ENCODE measurements at places on chromosomes 2 and 18.

DNA sequence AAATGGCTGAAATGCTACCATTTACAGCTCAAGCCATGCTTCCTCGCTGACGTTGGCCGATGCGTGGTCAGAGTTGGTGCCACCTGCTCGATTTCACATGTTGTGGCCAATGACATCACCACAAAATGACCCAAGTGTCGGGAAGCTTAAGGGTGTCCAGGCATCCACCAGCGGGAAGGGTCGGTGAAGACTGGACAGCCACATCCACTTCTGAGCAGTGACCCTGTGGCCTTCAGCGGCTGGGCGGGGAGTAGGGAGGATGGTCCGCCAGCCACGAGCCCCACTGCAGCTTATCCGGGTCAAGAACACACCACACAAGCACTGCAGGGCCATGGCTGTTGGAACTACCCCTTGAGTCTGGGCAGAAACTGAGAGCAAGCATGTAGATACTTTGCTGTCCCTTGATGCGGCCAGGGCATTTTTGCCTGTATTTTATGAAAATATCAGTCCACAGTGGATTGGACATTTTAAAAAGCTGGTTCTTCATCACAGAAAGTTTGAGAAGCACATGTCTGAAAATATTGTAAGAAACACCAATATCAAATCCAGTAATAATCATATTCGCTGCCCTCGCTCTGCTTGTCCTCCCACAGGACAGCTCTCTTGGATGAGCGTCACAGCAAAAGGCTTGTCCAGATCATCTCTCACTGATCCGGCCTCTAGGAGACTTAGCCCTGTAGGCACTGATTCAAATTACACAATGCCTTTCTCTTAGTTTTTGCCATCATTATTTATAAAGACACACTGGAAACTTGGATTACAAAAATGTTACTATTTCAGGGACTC lies 174.0 kb downstream of the TWIST2 start:
- DNase-seq: no peak

- DNase-seq: no peak
Observed at GRCh38 chr2:96802721-96803120, 13.3 kb upstream of the CNNM3 start.

- no peak for DNase-seq
Observed at GRCh38 chr2:127138281-127138680, 31.3 kb upstream of the BIN1 start.

GRCh38 chr2:126878601-126879000 lies 20.1 kb upstream of the TEX51 start:
- DNase-seq: no peak

GRCh38 chr2:229372207-229372606 lies 101.1 kb upstream of the PID1 start:
- no peak for DNase-seq

DNA sequence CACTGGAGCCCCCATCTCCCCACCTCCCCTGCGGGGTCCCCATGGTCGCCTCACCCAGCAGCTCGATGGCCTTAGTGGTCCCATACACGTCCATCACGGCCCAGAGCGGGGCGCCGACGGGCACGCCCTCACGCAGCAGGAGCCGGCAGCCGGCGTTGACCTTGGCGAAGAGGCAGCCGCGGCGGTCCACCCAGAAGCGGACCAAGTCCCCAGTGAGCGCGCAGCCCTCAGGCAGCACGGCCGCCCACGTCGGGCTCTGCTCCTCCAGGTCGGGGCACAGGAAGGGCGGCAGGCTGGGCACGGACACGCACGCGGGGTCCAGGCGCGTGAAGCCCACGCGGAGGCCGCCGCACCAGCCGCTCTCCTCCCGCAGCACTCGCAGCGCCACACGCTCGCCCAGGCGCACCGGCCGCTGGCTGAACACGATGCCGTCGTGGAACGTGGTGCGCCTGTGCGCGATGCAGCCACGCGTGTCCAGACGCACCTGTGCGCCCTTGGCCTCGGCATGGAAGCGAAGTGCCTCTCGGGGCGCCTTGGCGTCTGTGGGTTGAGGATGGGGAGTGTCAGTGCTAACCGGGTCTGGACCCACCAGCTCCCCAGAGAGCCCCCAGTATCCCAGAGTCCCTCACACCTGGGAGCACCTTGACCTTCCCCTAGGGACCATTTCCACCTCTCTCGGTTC lies 4.6 kb downstream of the NEURL3 start:
- no peak for DNase-seq

DNA sequence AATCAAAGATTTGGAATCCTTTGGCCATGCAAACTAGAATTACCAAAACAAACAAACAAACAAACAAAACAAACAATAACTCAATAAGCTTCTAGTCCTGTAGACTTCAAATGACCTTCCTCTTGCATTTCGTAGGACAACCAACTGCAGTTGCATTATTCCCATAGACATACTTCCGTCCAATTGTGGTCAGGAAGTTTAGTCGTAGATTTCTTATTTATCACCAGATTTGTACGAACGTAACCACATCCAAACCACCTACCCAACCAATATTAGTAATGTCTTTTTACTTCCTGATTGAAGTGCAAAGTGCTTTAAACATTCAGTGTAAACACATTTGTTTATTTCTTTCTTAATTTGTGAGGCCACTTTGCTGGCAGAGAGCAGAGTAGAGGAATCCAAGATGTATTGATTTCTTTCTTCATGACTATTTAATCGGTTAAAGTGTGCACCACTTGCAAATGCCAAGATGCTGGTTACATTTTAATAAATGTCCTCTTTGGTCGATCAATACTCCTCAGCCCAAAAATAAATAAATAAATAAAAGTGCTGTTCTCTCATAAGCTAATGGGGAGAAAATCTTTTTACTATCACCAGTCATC lies 1745.6 kb upstream of the CELF4 start:
- no peak for DNase-seq

- no peak for DNase-seq
Observed at GRCh38 chr2:150008901-150009300, 421.3 kb upstream of the MMADHC start.

DNA sequence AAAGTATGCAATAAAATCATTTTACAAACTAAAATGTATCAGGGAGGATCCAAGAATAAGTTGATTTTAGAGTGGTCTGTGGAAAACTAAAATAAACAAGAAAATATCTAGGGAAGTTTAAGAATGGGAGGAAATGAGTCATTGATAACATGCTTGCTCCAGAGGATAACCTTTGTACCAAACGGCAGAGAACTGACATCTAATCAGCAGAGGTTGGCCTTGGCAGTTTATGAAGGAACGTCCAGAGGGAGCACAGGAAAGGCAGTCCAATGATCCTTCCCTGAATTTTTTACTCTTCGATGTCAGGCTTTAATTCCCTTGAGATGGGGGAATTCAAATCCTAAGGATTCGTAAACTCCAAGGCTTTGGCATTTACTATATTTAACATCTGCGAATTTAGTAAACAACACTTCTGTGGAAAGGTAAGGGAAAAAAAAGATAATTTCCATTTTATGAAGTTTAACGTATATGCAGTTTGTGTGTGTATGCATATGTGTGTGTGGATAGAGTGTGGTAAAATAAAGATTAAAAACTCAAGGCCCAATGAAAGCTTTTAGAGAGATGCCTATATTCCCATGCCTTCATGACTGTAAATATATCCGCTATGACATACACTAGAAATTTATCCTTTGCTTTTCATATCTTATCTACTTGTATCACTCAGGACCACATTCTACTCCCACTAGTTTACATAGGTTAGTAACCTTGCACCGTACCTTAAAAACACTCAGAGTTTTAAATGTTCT lies 8.7 kb upstream of the INPP1 start:
- DNase-seq: no peak

DNA sequence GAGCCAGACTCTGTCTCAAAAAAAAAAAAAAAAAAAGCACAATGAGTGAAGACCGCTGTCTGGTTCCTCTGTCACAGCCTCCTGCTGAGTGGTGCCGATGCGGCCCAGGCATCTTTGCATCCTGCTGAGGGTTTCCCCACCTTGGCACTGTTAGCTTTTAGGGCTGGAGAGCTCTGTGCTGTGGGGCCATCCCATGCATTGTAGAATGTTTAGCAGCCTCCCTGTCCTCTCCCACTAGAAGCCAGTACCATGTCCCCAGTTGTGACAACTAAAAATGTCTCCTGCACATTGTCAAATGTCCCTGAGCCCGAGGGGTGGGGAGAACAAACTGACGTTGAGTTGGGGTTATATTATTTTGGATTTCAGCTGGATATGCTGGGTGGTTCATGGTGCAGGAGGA lies 7.9 kb upstream of the COLEC11 start:
- no peak for DNase-seq

DNA sequence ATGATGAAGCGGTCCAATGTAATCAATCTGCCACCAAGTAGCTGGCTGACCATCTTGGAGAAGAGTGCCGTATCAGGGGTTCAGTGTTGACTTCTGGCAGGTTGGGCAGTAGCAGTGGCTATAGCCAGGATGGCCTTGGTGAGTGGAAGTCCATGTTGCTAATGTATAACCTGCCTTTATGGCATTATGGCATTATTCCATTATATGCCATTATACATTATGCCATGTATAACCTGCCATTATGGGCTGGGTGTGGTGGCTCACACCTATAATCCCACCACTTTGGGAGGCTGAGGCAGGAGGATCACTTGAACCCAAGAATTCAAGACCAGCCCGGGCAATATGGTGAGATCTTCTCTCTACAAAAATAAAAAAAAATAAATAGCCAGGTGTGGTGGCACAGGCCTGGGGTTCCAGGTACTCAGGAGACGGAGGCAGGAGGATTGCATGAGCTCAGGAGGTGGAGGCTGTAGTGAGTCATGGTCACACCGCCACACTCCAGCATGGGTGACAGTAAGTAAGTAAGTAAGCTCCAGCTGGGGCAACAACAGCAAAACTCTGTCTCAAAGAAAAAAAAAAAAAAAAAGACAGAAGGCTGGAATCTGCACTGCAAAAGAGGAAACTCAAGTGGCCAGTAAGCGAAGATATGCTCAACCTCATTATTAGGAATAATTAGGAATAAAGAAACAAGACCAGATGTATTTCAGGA lies 24.4 kb upstream of the EMILIN2 start:
- DNase-seq: no peak

- no peak for DNase-seq
Observed at GRCh38 chr2:19297716-19298115, 60.7 kb downstream of the OSR1 start.

DNA sequence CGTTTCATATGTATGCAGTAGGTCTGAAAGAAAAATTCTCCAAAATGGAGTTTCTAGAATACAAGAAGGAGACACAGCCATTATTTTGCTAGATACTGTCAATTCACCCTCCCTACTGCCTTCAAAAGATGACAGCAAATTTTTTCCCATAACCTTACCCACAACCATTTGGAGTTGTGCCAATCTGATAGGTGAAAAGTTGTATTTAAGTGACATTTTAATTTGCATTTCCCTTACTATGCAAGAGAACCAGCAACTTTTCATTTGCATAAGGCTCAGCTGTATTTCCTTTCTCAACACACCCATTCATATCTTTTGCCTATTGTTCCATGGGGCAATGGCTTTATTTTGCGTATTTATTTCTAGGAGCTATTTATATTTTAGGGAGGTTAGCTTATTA lies 31.4 kb upstream of the IL18RAP start:
- no peak for DNase-seq

- DNase-seq: no peak
Observed at GRCh38 chr18:28684746-28685355, 507.9 kb upstream of the CDH2 start.

GRCh38 chr2:102660574-102660973 lies 41.2 kb downstream of the SLC9A2 start:
- DNase-seq: no peak

DNA sequence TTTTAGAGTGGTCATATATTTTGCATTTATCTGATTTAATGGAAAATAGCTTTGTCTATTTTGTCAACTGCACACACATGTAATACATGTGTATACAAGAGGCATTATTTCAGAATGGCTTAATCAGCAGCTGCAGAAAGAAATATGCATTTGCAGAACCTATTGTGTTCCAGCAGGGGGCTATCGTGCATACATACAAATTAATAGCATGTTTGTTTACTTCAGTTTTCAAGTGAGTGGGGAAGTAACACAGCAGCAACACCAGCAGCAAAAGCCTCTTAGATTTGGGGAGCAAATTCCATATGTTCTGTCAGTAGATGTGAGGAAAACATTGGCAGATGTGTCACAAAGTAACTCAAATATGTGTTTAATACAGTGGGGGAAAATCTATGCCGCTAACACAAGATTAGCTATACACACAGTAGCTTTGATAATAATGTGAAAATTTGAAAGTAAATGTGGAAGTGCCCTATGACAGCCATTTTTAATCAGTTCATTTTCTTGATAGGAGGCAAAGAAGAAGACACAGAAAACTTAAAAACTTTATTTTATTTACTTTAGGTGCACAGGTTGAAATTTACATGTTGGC lies 218.1 kb downstream of the WDR7 start:
- DNase-seq: peak; percentile 1

DNA sequence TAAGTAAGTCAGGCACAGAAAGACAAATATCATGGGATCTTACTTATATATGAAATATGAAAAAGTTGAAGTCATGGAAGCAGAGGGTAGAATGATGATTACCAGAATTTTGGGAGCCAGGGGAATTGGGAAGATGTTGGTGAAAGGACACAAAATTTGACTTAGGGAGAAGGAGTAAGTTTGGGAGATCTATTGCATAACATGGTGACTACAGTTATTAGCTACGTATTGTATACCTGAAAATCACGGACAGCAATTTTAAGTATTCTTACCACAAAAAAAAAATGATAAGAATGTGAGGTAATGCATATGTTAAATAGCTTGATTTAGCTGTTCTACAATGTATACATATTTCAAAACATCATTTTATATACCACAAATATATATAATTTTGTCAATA lies 94.2 kb upstream of the COL5A2 start:
- no peak for DNase-seq

DNA sequence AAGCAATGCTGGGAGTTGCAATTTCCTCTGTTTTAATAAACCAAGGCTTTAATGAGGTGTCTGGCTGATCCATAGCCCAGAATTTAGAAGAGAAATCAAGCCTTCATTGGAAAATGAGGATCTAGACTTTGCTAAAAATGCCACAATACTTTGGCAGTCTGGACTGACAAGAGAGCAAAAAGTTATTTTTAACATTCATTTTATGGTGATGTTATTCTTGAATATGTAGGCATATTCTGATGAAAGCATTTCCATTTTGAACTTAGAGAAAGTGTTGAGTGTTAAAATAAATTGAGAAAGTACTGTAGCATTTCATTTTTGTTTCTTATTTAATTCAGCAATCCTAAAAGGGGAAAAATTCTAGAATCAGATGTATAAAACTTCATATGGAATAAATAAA lies 151.8 kb upstream of the HNMT start:
- no peak for DNase-seq

DNA sequence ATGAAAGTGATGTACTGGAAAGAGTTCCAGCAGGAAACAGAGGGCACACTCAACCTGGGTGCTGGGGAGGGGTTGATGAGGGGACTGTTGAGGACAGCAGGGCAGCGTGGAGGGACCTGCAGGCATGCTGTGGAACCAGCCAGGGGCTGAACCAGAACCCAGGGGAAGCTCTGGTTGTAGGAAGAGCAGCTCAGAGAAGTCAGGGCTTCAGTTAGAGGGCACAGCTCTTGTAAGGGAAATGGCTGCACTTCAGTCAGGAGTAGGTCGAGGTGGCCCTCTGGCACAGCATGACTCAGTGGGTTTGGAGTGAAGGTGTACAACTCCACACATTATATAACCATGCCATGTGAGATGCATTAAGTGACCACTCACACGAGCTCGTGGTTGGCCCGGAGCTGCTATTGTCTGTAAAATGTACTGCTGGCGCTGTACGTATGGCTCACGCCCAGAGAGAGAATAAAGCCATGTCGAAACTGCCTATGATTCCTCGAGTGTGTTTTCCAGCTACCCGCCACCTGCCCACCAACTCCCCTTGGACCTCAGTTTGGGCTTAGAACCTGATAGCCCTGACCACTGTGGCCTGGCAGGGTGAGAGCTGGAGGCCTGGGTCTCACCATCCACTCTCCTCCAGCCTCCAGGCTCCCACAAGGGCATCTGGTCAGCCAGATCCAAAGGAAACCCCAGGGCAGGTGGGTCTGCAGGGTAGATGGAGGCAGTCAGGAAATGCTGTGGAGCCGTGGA lies 136.5 kb upstream of the HS6ST1 start:
- DNase-seq: no peak

All from Caki2 (cell line).